WTC11 (cell line): ENCODE measurements at places on chromosomes 1 and 21. TPM values are rescaled to one million over a fixed set of nuclear protein-coding genes. Genes with fewer than 3 reads are reported as not detected.

DNA sequence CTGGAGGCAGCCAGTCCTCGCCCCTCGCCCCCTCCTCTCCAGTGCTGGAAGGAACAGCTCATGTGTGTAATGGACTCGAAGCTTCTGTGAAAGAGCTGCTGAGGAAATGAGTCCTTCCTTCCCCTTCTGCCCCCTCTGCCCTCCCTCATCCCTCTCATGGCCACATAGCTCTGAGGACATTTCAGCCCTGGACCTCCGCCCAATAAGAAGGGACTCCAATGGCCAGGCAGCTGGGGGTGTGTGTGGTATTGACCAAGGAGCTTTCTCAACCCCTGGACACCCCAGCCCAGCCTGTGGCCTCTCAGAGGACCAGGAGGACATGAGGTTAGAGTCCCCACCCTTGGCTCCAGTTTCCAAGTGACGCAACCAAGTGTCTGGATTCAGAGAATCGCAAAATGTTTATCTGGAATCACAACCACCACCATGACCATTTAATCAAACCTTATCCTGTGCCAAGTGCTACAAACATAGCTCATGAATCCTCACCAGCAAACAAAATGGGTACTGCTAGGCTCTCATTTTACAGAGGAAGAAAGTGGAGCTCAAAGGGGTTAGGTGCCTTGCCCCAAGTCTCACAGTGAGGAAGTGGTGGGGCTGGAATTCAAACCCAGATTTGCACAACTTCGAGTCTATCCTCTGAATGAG, 47.8 kb upstream of the ECE1 start:
- H3K4me1 ChIP-seq, result peaks cover 50% of the 10 kb centered on the region
- no peak for DNase-seq
- no peaks in the 10 kb centered on the region for H3K36me3 ChIP-seq
- H3K27ac ChIP-seq, result no peak overlapping the region
- peaks cover 5% of the 10 kb centered on the region; the same call in 1 of the 2 replicates for H3K27me3 ChIP-seq

The NUDT4B gene
- not detected in 3 replicates for total RNA-seq

The ATAD3C gene
- 0.60 to 0.94 TPM (median 0.61 TPM) in 3 replicates for total RNA-seq

GRCh38 chr1:201562257-201562656, 23.3 kb downstream of the NAV1 start:
- DNase-seq, result no peak
- H3K27ac ChIP-seq, result no peak overlapping the region
- H3K4me1 ChIP-seq, result peaks cover 17% of the 10 kb centered on the region
- H3K36me3 ChIP-seq, result no peaks in the 10 kb centered on the region

GRCh38 chr21:34962586-34963222, 86.4 kb downstream of the RUNX1 start:
- H3K27ac ChIP-seq, result no peak overlapping the region
- no peak for DNase-seq
- H3K27me3 ChIP-seq, result no peaks in the 10 kb centered on the region
- H3K4me1 ChIP-seq, result peaks cover 16% of the 10 kb centered on the region

DNA sequence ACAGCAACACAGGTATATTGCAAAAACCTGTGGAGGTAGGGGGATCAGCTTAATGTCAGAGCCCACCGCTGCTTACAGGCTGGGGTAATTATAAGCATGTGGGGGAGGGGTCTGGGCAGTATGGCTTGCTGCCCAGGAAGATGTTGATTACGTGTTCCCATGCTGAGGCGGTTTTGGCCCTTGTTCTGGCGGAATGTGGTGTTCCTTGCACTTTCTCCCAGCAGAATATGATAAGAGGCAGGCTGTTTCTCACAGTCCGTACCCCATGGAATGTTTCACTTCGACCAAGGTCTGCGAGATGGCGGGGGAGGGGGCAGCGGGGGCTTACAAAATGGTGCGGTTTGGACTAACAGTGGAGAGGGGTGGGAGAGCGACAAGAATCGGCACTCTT, 9.8 kb upstream of the HPCAL4 start:
- H3K36me3 ChIP-seq, result no peaks in the 10 kb centered on the region
- peak; percentile 31 for DNase-seq
- peaks cover 100% of the 10 kb centered on the region for H3K27me3 ChIP-seq

DNA sequence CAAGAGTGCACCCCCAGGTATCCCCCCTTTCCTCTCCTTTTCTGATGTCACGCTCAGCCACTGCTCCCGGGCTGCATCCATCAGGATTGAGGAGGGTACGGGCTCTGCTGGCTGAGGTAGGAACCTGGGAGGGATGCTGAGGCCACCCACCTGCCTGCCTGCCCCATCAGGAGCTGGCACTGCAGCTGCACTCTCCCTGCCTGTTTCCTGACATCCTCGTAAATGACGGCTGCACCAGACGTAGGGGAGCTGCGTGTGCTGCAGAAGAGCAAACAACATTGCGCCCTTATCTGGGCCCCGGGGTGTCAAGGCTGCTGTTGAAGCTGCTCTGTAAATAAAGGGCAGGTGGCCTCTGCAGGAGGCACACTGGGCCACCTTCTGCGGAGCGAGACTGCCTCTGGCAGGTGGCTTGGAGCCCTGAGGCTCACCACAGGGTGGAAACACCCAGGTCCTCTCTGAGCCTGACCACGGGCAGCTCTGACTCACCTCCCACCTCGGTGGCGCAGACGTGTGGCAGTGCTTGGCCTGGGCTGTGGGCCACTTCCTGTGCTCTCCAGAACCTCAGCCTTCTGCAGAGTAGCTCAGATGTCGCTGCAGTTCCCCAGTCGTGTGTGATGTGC, 30.9 kb downstream of the SNAP47 start:
- no peak overlapping the region for H3K27ac ChIP-seq
- no peaks in the 10 kb centered on the region for H3K27me3 ChIP-seq
- no peaks in the 10 kb centered on the region for H3K4me1 ChIP-seq
- peaks cover 34% of the 10 kb centered on the region for H3K36me3 ChIP-seq

The CSMD2 gene
- total RNA-seq, result 13.2 to 14.0 TPM (median 13.9 TPM) in 3 replicates

DNA sequence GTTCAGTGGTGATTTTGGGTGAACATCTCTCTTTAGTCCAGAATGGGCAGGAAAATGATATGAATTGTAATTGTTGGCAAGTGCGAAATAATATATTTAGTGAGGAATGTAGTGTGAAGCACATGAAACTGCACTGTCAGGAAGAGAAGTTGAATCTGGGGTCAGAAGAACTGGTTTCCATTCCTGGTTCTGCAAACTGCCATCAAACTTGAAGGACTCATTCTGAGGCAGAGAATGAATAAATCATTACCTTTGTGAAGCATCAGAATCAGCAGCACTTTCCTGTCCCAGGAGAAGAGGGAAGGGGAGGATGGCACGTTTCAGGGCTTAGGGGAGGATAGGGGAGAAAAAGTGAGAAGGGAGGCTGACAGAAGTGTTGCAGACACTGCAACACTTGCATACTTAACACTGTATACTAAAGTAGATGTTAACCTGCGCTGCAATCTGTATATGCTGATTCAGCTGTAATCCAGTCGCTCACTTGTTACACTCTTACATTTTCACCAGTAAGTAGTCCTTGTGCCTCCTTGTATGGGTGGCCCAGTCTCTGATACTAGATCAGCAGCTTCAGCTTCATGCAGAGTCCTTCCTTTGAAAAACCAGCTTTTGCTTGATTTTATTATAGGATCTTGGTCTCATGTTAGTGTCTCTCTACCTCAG, 10.5 kb upstream of the RPTN start:
- peaks cover 29% of the 10 kb centered on the region for H3K36me3 ChIP-seq
- no peak overlapping the region for H3K27ac ChIP-seq
- no peaks in the 10 kb centered on the region for H3K4me1 ChIP-seq
- peaks cover 18% of the 10 kb centered on the region for H3K27me3 ChIP-seq
- no peak for DNase-seq
- no peak overlapping the region for H3K4me3 ChIP-seq

DNA sequence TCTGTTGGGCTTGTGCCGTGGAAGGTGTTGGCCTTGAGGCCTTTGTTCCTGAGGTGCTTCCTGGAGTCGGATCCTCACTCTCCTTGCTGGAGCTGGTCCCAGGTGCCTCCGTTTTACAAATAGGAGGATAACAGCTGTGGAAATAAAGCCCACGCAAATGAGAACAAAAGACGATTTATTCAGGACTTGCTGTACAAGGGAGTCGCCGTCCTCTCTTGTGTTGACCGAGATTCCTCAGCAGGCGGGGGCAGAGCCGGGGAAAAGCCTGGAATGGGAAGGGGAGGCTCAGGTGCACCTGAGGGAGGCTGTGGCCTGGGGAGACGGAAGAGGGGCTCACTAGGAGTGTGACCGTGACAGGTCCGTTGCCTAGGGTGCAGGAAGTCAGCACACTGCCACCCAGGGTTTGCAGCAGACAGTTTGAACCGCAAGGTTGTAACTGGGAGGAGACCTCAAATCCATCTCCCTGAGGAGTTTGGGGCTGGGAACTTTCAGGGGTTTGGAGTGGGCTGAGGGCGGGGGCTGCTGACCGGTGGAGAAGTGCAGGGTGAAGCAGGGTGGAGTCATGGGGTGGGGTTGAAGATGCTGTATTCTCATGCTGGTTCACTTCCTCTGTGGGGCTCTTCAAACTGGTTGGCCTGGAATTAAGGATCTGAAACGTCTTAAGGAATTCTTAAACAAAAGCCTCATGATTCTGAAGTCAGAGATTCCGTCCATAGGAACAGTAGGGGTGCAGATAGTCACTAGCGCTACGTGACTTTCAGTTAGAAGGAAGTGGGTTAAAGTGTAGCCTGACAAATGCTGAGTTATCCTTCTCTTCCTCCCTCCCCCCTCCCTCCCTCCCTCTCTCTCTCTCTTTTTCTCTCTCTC, 2.6 kb upstream of the CSTB start:
- peaks cover 6% of the 10 kb centered on the region for H3K36me3 ChIP-seq
- peak overlapping the region; percentile 31; the same call in 1 of the 2 replicates for H3K4me3 ChIP-seq
- peaks cover 29% of the 10 kb centered on the region for H3K4me1 ChIP-seq

GRCh38 chr1:204070895-204071294, 2.0 kb upstream of the SOX13 start:
- peaks cover 51% of the 10 kb centered on the region for H3K4me1 ChIP-seq
- H3K27ac ChIP-seq, result no peak overlapping the region
- peaks cover 7% of the 10 kb centered on the region for H3K36me3 ChIP-seq
- no peak for DNase-seq

DNA sequence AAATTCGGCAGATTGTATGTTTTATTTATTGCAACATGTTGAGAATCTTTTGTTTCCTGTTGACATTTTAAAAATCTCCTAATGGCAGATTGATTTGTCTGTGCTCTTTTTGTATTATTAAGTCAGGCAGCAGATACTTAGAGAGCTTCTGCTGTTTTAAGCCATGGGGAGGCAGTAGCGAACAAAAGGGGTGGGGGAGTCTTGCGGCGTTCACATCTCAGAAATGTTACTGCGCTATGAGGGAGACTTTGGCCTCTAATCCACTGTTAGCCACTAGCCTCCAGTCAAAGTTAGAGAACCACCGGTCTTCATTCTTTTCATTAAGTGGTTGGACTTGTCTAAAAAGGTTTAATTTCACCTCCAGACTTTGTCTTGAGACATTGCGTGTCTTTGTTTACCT, 93.6 kb downstream of the DYRK1A start:
- DNase-seq, result peak; percentile 43
- H3K27me3 ChIP-seq, result no peaks in the 10 kb centered on the region
- H3K4me1 ChIP-seq, result peaks cover 78% of the 10 kb centered on the region
- H3K4me3 ChIP-seq, result no peak overlapping the region

The ZBTB40 gene
- total RNA-seq, result 11.5 to 12.0 TPM (median 11.5 TPM) in 3 replicates

GRCh38 chr1:7084232-7084894, 299.1 kb downstream of the CAMTA1 start:
- no peak overlapping the region for H3K27ac ChIP-seq
- peak; percentile 43 for DNase-seq
- peaks cover 5% of the 10 kb centered on the region for H3K36me3 ChIP-seq
- H3K27me3 ChIP-seq, result no peaks in the 10 kb centered on the region; the same call in 1 of the 2 replicates
- no peak overlapping the region for H3K4me3 ChIP-seq

- peaks cover 61% of the 10 kb centered on the region for H3K27me3 ChIP-seq
- H3K27ac ChIP-seq, result no peak overlapping the region
- H3K4me3 ChIP-seq, result no peak overlapping the region
- DNase-seq, result no peak
- peaks cover 20% of the 10 kb centered on the region for H3K4me1 ChIP-seq
- H3K36me3 ChIP-seq, result no peaks in the 10 kb centered on the region
Observed at GRCh38 chr1:9203511-9203982, 31.0 kb upstream of the H6PD start.

The IGFN1 gene
- 0.11 TPM in 1 of 3 replicates, not detected in the others for total RNA-seq

The MEX3A gene
- 66.3 to 79.1 TPM (median 70.6 TPM) in 3 replicates for total RNA-seq

GRCh38 chr1:178594133-178594532, 81.2 kb downstream of the TEX35 start:
- DNase-seq, result no peak
- no peak overlapping the region for H3K4me3 ChIP-seq
- peaks cover 8% of the 10 kb centered on the region for H3K4me1 ChIP-seq
- H3K27ac ChIP-seq, result no peak overlapping the region

DNA sequence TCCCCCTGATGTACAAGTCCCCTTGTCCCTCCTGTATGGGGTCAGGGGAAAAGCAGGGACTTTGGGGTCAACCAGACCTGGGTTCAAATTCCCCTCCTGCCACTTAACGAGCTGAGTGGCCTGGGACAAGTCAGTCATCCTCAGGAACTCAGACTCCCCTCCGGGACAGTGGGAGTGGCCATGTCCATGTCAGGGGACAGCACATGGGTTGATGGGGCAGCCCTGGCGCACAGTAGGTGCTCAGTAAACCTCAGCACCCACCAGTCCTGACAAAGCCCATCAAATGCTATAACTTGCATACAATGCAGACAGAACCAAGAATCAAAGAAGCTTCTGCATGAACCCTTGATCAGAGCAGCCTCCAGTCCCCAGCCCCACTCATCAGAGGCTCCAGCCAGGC, 30.0 kb downstream of the MATN1 start:
- H3K4me3 ChIP-seq, result no peak overlapping the region
- H3K36me3 ChIP-seq, result no peaks in the 10 kb centered on the region
- DNase-seq, result no peak
- peaks cover 34% of the 10 kb centered on the region for H3K4me1 ChIP-seq

The FMO2 gene
- 0.16 to 0.23 TPM in 2 of 3 replicates, not detected in the other for total RNA-seq

DNA sequence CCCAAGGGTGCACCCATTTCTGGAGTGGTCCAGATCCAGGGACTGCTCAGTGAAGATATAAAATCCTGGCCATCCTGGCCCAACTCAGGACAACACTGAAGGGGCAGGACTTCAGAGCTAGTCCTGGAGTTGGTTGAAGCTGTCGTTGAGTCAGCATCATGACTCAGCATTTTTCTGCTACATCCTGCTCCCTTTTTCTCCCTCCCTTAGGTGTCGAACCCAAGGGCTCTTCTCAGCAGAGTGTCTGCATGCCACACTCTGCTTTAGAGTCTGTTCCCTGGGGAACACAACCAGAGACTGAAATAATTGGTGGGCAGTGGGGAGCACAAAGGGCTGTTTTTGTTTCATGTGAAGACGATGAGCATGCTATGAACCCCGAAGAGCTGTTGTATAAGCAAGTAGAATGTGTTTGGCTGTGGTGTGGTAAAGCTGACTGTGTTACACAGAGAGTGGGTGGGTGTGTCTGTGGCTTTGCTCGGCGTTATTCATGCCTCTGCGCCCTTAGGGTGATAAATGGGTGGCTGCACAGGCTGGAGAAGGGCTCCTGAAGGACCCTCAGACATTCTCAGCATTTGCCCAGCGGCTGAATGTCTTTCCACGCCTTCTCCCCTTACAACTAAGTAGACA, 167.2 kb downstream of the CYYR1 start:
- H3K36me3 ChIP-seq, result no peaks in the 10 kb centered on the region
- no peak for DNase-seq
- H3K4me1 ChIP-seq, result peaks cover 14% of the 10 kb centered on the region
- H3K27me3 ChIP-seq, result no peaks in the 10 kb centered on the region
- no peak overlapping the region for H3K4me3 ChIP-seq

The OR2T29 gene
- total RNA-seq, result not detected in 3 replicates

The SPATA21 gene
- total RNA-seq, result 0.07 to 0.41 TPM in 2 of 3 replicates, not detected in the other
